ENCODE measurements at places on chromosomes 2 and 18.

- no peak for DNase-seq
Observed at GRCh38 chr18:48440924-48441323, 31.7 kb upstream of the ZBTB7C start.

DNA sequence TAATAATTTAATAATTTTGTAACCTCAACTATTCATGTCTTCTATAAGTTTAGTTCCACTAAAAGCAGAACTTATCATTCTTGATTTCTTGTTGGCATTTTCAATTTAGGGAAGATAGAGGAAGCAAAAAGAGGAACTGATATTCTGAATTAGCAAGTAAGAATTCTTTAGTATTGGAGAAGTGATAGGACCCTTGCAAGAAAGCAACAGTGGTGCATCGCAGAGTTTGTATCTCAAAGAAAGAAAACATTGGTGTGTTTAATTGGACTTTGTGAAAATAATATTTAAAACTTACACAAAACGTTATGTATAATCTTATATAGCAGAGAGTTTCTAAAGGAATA is 36.5 kb upstream of the TNFRSF11A start:
- DNase-seq = no peak

GRCh38 chr18:72261590-72261989 is 282.6 kb downstream of the CBLN2 start:
- DNase-seq = no peak

DNA sequence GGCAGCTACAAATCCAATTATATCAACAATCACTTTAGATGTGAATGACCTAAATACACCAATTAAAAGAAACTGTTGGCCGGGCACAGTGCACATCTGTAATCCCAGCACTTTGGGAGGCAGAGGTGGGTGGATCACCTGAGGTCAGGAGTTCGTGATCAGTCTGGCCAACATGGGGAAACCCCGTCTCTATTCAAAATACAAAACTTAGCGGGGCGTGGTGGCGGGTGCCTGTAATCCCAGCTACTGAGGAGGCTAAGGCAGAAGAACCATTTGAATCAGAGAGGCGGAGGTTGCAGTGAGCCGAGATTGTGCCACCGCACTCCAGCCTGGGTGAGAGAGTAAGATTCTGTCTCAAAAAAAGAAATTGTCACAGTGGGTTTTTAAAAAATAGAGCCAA is 49.5 kb downstream of the ATL2 start:
- no peak for DNase-seq

- no peak for DNase-seq
Observed at GRCh38 chr2:73239776-73240175, 5.7 kb downstream of the CCT7 start.

DNA sequence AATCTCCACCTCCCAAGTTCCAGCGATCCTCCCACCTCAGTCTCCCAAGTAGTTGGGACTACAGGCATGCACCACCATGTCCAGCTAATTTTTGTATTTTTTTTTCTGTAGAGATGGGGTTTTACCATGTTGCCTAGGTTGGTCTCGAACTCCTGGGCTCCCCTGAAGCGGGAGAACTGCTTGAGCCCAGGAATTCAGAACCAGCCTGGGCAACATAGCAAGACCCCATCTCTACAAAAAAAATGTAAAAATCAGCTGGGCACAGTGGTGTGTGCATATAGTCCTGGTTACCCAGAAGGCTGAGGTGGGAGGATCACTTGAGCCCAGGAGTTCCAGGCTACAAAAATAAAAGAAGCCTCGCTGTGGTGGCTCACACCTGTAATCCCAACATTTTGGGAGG is 12.0 kb upstream of the ZNF532 start:
- no peak for DNase-seq

DNA sequence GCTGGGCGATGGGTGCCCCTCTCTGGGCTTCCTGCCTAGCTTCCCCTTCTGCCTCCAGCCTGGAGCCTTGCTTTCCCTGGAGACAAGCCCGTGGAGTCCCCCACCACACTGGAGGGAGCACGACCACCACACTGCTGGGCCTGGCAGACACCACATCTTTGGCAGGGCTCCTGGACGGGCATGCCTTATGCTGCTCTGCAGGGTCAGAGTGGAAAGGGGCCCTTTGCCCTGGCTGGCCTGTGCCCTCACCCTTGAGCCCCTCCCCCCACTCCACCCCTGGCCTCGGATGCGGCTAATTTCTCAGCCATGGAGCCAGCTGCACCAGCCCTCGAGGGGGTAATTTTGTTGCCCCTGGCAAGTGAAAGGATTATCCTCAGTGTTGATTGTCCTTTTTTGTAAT is 194.5 kb downstream of the LOXHD1 start:
- no peak for DNase-seq

DNA sequence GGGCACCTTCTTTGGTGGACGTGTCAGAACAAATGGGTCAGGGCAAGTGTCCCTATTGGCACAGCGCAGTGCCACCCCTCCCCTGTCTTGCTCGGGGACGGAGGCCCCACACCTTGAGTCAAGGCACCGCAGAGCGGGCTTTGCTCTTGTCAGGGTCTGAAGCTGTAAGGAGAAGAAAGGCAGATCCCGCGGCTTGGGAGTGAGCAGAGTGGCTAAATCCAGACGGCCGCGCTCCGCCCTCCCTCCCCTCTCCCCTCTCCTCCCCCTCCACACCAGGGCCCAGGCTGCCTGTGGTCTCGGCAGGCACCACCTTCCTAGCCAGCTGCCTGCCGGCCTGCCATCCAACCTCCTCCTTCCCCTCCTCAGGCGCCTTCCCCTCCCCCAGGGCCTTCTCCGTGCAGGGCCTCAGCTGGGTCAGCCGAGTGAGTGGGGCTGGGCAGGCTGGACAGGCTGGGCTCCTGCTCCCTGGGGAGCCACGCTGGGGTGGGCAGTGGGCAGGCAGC is 25.8 kb downstream of the SPEG start:
- no peak for DNase-seq

DNA sequence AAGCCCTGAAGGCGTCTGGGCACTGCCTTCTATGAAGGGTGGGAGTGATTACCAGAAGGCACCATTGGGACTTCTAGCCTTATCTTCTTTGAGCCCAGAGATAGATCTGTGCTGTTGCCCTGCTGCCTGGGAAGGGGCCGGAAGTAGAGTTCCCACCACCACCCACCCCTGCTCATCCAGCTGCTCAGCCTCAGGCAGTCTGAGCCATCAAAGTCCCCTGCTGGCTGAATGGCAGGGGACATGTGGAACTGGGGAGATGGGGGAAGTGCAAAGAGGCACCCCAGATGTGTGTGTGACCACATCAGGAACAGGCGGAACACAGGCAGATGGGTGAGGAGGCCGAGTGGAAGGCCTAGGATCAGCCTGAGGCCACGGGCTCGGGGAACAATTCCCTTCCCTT is 3.3 kb upstream of the WNT10A start:
- no peak for DNase-seq

GRCh38 chr2:181371195-181371594 is 86.0 kb upstream of the ITGA4 start:
- no peak for DNase-seq

- no peak for DNase-seq
Observed at GRCh38 chr2:220006152-220006621, 378.8 kb downstream of the SLC4A3 start.

DNA sequence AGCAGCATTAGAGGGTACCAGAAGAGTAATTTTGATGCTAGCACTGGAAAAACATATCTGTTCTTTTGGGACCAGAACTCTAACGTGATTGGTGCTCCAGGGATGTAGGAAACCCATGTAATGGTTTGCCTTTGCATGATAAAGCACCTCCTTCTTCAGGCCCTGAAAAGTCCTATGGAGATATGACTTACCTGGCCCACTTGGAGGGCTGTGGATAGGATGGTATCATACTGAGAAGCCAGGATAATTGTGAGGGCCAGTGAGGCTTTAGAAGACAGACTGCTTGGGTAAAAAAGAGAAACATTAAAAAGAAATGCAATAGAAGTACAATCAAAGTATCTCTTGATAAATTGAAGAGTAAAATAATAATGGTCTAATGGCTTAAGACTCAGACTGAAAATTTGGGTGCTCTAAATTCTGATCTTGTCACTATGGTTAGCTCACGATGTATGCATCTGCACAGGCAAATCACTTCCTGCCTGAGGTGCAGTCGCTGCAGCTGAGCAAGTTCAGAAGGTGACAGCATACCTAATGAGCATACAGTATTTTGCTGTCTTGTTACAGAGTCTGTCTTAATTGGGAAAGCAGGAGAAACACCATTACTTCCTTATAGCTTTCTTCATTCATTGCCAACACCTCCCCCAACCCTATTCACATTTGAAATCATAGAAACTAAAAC is 371.5 kb downstream of the NUP35 start:
- DNase-seq = no peak

GRCh38 chr2:179250095-179250494 is 14.5 kb downstream of the SESTD1 start:
- DNase-seq = no peak

DNA sequence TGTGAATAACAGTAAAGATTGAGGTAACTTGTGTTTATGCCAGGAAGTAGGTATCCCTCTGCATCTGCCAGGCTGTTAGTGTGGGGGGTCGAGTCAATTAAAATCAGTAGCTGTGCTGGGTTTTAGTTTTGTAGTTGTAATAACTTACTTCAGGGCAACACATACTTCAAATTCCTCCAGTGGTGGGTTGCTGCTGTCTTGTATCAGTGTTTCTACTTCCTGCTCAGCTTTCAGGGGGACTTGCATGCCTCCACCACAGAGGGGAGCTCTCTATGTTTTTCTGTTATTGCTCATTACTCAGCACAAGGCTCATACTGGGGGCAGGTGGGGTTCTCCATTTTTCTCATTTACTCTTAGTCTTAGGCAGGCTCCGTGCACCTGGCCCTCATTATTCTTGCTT is 136.8 kb downstream of the CAPN13 start:
- no peak for DNase-seq

GRCh38 chr2:172905937-172906811 is 169.5 kb upstream of the MAP3K20 start:
- DNase-seq = no peak

- DNase-seq = no peak
Observed at GRCh38 chr2:177256026-177256425, 8.5 kb downstream of the NFE2L2 start.

GRCh38 chr2:212534336-212534735 is 4.3 kb downstream of the ERBB4 start:
- DNase-seq = no peak

- DNase-seq = no peak
Observed at GRCh38 chr18:56139372-56139771, 499.0 kb downstream of the TXNL1 start.

DNA sequence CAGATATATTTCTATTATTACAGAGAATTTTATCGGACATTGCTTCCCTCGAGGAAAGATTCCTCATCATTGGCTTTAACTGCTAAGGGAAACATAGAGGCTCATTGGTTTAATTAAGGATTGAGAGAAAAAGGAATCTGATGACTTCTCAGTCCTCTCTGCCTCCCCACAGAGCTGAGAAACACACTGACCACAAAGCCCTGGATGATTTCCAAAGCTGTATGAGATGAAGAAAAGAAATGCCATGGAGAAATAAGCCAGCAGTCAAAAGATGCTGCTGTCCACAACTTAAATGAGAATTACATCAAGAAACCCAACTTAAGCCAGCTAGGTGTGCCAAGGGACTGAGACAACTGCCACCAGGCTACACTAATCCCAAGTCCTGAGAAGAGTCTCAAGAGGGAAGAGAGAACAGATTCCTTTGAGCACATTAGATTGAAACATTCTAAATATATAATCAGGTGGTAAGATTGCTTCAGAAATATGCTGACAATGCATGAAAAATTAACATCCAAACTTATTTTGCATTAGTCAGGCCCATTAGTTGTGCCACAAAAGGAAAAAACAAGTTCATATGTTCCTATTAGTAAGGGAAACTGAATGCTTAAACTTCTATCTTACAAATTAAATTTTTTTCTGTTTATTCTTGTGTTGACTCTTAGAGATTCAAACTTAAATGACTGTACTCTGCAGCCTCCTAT is 308.1 kb upstream of the CYRIA start:
- no peak for DNase-seq

DNA sequence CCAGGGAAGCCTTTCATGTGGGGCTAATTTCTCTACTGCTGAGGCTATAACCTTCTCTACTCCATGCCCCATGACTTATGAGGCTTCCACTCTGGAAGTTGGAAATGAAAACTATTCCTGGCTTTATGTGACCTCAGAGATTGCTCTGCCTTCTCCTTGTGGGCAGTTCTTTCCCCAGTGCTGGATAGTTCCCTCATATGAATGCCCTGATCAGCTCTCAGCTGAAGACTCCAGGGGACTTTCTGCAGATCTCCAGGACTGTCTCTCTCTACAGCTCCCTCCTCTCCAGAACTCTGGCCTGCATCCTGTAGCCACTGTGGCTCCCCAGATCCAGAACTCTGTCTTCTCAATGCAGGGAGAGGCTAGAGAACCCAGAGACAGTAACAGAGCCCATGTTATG is 235.1 kb downstream of the SEPTIN10 start:
- DNase-seq = no peak

DNA sequence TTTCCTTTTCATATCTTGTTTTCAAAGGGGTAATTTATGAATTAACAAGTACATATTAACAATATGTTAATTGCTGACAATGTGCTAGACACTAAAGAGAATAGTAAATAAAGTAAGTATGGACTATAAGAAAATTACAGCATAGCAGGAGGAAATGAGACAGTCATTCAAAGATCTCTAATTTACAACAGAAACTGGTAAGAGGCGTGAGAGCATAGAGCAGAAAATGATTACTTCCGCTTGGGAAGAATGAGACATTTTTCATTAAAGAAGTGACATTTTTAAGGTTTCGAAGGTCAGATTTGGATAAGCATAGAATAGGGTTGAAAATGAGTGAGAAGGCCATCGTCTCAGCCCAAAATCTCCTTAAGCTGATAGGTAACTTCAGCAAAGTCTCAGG is 184.4 kb upstream of the SESTD1 start:
- DNase-seq = no peak

GRCh38 chr2:105737980-105738657 is 6.6 kb upstream of the NCK2 start:
- DNase-seq = no peak

GRCh38 chr2:194962254-194962653 is 694.8 kb upstream of the SLC39A10 start:
- no peak for DNase-seq

- DNase-seq = no peak
Observed at GRCh38 chr2:23078784-23079434, 306.1 kb upstream of the KLHL29 start.

DNA sequence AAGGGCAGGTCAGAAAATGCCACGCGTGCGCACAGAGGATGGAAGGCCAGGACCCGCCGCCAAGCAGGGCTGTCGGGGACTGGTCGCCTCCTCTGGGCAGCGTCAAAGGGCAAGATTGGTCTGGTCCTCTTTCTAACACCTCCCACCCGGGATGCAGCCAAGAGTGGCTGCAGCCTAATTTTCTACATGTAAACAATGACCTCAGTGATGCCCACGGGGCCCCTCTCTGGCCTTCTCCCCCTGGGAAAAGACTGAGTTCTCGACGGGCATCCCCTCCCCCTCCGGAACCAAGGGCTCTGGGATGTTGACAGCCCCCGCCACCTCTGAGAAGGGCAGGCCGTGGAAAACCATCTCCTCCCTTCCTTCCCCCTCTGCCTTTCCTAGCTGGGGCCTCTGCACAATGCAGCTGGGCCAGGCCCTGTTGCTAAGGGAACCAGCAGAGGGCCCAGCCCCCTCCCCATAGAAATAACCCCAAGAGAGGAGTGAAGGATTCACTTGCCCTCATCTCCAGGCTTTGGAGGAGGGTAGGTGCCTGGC is 80.0 kb upstream of the ZNF532 start:
- no peak for DNase-seq

All from activated naive CD4-positive, alpha-beta T cell treated with anti-CD3 and anti-CD28 coated beads, Interleukin-2, amount 10 ng/mL, durations not matched to agents 7 days and 5 days (primary cell).